Upper lobe of right lung (tissue), 1 donor: ENCODE measurements at places on chromosomes 3 and 15.

DNA sequence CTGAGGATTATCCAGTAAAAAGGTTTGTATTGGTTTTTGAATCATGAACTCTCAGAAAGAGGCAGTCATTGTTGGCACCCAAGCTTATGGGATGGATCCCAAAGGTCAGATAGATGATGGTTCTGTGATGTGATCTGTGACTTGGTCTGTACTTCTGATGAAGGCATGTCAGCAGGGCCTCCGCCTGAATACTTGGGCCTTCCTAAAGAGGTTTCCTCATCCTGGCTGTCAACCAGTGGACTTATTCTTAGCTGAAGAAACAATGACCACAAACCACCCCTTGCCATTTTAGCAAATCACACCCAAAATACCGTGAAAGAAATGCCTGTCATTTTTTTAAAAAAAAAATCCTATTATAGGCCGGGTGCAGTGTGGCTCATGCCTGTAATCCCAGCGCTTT is 48.2 kb upstream of the SLC9A9 start:
- no peak for DNase-seq

DNA sequence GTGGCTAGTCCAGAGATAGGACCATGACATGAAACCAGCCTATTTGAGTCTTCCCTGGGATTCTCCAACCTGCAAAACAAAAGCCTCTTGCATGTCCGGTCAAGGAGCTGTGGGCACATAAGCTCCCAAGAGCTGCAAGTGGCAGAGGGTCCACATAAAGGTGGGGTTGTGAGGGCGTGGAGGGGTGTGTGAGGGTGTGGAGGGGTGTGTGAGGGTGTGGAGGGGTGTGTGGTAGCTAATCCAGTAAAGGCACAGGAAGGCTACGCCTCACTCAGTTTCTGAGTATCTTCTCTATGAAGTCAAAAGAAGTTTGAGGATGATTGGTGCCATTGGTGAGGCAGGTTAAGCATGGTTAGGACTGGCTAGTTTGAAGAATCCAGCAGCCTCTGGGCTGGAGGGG is 259.4 kb upstream of the NSMCE3 start:
- DNase-seq, result no peak

GRCh38 chr3:61719278-61719977 is 158.1 kb downstream of the PTPRG start:
- DNase-seq, result no peak

DNA sequence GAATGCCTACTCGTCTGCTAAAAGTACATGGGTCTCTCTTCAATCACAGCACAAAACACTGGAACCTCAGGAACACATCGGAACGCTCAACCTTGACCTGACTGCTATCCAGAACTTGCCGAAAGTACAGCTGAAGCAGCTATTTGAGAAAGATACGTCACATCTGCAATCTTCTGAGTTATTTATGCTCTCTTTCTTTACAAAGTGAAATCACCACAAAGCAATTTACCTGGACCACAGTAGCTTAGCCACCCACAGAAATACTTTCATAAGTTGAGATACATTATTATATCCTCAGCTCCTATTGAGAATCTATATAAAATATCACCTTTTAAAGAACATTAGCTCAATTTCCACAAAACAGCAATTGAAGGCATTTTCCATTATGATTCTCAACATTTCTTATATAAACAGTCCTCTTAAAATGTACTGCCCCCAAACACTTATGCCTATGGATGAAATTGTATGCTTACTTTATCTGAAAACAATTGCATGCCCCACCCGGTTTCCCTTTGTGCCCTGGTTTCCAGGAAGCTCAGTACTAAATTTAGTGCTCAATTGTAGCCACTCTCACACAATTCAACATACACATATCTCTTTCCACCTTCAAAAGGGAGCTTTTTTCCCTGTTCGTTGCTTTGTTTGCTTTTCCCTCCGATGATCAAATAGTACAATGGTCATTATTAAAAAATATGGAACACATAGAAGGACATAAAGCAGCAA is 31.8 kb downstream of the HEG1 start:
- no peak for DNase-seq

DNA sequence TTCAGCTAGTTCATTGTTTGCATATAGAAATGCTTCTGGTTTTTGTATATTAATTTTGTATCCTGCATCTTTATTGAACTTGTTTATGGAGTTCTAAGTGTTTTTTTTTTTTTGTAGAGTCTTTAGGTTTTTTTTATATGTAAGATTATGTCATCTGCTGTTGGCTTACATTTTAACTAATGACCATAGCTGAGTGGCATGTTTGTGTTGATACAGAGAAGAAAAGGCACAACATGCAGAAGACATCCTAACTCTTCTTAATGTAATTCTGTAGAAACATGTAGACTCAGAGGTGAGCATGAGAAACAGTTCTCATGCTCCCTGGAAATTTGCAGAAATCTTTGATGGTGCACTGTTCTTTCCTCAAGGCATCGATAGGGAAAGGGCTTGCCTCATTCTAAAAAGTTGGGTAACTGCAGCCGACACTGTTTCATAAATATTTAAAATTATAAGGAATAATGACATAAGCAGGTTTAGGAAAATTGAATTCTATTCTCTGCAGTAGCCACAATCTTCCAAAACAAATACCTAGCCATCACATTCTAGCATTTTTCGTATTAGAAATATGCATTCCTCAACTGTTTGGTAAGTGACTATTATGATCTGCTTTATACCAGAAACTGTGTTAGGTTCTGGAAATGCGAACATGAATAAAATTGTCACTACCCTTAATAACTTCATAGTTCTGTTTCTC is 499.6 kb upstream of the KCNMB2 start:
- no peak for DNase-seq
